CD8-positive, alpha-beta T cell (primary cell): ENCODE measurements at places on chromosomes 1 and 21.

DNA sequence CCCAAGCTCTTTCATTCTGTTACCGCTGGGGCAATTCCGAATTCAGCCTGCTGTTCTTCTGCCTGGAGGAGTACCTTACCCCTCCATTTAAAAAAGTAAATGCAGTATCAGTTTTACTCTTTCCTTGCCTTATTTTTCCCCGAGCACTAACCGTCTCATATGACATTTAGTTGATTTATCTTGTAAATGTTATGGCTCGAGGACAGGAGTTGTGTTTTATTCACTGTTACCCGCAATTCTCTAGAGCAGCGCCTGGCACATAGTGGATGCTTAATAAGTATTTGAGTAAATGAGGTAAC, 425 bp upstream of the TADA1 start:
- no peak for DNase-seq

DNA sequence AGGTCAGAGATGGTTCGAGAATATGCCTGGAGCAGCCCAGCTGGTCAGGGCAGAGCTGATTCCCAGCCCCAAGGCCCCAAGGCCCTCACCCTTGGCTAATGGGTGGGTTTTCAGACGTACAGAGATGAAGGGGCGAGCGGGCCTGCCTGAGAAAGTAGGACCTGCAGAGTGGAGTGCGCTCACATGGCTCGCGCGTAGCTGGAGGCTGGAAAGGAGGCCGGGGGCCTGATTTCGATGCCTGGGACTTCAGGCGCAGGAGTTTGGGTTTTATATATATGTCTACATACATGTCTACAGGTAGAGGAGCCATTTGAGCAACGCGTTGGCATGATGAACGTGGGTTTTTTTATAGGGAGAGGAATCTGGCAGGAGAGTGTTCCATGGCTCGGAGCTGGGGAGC, 8.9 kb downstream of the COQ8A start:
- DNase-seq = no peak

- no peak for DNase-seq
These were observed 1545.1 kb downstream of the AMY1C start for GRCh38 chr1:105294838-105295237.

DNA sequence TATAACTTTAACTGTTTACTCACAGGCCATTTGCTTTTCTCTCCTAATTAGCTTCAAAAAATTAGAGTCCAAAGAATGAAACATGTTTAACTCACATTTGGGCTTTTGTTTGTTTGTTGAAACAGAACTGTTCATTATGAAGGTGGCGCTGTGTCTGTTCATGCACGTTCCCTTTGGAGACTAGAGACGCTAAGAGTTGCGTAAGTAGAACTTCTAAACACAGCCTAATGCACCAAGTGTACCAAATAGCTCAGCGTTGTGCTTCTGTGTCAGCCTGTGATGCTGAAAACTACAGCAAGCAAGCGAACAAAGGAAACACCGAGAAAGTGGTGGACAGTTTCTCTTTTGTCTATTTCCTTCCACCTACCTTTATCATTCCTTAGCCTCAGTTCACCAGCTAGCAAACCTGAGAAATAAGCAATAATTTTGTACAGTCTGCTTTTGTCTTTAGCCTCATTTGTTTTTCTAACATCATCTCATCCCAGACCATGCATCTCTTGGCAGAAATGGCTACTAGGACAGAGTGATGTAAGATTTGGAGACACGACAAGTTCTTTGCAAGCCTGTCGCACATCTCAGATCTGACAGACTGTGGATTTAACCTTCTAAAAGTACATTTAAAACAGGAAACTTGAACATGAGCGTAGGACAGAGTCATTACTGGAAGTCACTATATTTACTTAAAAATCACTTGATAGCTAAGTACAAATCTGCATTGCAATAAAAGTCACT, 375.1 kb downstream of the RYR2 start:
- no peak for DNase-seq
